Suppressor macrophage treated with lipopolysaccharide for 4 hours (primary cell): ENCODE measurements at places on chromosomes 7 and 10.

GRCh38 chr7:43318188-43318770 lies 205.8 kb downstream of the HECW1 start:
- no peak for DNase-seq

- no peak for DNase-seq
These were observed 5.3 kb downstream of the POLR2J start for GRCh38 chr7:102473271-102473991.

GRCh38 chr10:44913350-44914081 lies 2.4 kb downstream of the TMEM72 start:
- DNase-seq, result peak; percentile 34

DNA sequence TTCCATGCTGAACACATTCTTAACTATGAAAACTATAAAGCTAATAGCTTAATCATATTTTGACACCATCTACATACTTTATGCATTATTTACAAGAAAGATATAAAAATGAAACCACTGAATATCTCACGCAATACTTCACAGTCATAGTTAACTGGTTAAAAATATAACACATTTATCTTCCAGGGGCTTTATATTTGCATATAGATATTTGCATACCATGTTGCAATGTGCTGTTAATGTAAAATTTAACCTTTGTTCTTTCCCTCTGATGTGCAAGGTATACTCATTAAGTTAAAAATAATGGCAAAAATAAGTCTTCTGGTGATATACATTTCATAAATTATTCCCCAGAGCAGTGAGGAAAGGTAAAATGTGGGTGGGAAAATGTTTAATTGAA lies 76.9 kb upstream of the MGMT start:
- no peak for DNase-seq

DNA sequence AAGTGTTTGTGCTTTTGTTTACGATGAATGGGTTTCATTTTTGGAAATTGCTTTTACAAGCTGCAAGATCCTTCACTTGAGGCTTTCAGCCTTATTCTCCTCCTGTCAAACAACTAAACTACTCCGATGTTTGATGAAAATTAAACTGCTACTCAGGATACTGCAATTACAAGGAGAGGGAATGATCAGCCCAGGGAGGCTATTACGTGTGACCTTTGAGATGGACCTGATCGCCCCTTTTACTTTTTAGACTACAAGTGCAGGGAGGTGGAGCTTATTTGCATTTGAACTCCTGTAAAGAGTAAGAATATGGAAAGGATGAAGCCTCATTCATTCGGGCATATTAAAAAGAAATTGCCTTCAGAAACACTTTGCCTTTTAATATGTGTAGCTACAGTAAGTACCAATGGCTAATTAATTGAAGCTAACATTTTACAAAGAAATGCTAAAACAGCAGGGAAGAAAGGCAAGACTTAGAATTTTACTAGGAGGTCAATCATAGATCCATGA lies 219.1 kb downstream of the PHTF2 start:
- DNase-seq, result no peak

DNA sequence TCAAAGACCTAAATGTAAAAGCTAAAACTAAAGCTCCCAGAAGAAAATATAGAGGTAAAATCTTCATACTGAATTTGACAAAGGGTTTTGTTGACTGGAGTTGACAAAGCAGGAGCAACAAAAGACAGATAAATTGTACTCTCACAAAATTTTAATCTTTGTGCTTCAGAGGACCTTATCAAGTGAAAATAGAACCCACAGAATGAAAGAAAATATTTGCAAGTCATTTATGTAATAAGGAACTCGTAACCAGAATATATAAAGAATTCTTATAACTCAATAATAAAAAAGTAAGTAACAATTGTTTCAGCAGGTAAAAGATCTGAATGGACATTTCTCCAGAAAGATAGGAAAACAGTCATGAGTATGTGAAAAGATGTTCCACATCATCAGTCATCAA lies 62.0 kb upstream of the SRRM3 start:
- DNase-seq, result no peak

GRCh38 chr7:7002418-7003062 lies 176.5 kb upstream of the CCZ1B start:
- DNase-seq, result no peak

DNA sequence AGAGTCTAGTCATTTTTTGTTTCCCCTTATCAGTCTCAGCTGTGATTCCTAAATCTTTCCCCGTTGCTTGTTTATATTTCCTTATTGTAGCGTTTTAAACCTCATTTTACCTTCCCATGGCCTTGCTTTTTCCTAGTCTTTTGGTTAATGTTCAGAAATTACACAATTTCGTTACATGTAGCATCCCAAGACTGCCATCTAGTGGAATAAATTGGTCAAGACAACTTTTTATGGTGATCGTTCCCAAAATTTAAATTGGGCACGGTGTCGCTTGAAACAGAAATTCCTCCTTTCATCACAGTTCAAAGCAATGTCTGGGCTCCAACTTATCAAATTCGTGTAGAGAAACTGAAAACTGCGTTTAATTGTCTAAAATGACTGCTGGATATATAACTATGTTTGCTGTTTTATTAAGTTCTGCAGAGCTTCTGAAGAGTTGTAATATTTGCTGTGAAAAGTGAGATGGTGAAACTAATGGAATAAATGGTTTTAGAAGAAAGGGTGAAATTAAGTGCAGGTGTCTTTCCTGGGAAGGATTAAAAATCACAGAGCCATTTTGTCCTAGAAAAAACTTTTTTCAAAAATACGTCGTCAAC lies 370.2 kb downstream of the PHF14 start:
- peak; percentile 77 for DNase-seq

DNA sequence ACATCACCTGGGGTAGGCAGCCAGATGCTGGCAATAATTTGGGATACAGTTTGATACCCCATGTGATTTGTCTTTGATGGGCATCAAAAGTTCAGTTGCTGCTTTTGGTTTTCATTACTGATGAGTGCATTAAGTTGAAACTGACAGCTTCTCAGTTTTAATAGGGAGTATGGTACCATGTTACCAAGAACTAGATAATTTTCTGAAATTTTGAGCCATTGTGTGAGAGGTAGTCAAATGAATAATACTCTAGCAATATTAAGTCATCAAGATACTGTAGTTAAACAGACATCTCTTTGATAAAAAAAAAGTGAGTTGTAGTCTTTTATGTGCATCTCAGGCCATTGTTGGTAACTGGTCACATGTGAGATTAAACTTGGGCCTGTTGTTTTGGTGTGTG lies 71.5 kb downstream of the ST7 start:
- DNase-seq, result no peak

DNA sequence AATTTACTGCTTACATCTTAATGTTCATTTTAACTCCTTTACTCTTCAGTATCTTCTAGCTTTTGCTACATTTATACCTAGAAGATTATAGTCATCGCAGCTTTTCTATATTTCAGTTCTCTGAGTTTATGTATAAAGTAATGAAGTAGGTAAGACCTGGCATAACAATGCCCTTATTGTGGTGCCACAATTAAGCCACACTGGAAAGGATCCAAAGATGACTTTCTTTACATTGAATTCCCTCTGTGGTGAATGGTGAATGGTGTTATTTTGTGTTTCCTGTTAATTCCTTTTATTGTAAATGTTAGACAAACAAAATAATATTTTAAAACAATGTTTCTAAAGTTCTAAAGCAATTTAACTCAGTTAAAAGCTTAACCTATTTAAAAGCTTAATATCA lies 36.2 kb downstream of the SEMA3D start:
- DNase-seq, result no peak

GRCh38 chr10:20698837-20699236 lies 198.3 kb downstream of the NEBL start:
- DNase-seq, result no peak

GRCh38 chr10:22656036-22656435 lies 58.3 kb downstream of the PIP4K2A start:
- DNase-seq, result no peak

DNA sequence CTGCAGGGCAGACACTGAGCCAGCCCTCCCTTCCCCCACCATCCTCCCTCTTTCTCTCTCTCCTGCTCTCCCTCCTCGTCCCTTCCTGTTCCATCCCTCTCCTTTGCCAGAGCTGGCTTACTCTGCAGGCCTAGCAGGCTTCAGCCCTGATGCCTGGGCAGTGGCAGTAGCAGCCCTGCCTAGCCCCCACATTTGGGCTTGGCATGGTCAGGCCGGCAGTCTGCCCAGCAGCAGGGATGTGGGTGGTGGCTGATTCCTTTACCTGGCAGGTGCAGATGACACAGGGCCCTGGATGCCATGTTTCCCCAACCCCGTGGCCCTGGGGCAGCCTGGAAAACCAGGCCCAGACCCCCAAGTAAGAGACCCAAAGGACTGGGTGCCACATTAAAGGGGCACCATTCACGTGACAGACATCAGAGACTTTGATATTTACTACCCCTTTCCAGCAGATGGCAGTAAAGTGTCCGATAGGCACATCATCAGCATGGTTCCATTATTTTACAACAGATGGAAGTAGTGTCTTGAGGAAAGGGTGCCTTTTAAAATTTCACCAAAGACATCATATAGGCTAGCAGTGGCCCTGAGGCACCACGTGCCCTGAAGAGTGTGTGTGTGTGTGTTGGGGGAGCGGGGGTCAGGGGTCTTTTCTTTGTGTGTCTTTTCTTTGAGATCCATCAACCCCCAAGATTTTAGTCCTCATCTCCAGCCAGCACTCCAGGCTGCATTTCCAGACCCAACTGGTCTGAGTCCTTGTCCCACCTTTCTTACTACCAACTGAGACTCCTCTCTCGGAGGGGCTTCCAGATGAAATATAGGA lies 5.9 kb downstream of the KCP start:
- peak; percentile 82 for DNase-seq

DNA sequence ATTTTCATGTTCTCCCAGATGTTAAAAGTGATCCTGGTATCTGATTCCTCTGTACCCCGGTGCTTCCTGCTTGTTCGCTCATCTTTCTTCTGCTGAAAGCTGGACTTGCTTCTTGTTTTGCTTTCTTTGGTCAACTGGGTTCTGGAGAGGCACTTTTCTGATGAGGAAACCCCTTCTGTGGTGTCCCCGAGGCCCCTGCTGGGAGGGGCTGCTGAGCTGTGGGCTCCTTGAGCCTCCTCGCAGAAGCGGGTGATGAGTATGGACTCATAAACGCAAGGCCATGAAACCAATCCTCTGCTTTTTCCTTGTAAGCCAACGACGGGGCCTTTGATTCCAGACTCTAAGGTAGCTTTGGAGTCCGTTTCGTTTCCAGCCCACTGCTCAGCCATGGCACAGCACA lies 7.8 kb downstream of the WIPI2 start:
- no peak for DNase-seq
